ENCODE measurements at places on chromosomes 12 and 14.
A peak's percentile ranks its signal among the peaks of the same experiment; 100 is the strongest.

- DNase-seq: no peak
Measured at GRCh38 chr14:37167151-37168047, 5.0 kb downstream of the SLC25A21 start.

DNA sequence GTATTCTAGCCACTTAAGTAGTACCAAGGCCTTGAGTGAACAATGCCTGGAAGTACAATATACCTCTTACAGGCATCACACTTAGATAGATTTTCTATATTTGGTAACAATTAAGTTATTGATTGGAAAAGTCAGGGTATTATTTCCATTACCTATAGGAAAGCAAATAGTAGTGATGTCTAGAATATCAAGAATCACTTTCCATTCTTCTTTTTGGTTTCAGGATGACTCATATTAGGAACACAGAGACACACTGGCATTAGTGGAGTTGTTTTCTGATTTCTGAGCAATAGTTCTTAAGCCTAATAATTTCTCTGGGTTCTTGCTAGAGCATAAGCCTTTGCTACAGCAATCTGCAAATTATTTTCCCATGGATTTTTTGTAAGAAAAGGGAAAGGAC lies 1640.0 kb upstream of the SEL1L start:
- DNase-seq: no peak

GRCh38 chr12:57216921-57217879 lies 606 bp downstream of the NXPH4 start:
- no peak for DNase-seq

DNA sequence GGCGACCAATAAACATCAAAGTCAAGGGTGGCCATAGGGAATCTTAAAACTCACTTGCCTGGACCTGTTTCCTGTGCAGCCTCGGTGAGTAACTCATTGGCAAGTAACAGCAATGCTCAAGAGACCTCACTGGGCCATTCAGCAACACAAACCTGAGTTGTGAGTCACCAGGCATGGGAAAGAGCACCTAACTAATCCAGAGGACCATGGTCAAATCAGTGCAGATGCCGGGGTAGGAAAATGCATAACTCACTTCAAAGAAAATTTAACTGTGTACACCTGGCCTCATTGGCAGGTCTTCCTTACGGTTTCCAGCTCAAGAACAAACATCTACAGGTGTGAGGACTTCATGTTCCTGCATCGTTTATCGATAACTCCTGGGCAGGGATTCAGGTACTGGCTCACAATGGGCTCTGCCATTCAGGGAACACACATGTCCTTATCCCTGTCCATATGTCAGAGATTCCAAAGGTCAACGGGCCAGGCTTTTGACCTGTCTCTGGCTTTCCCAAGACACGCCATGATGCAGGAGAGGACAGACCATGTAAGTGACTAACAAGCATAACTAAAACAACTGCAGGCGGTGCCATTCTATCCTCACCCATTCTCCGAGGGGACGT lies 211.8 kb downstream of the ANO2 start:
- no peak for DNase-seq

- no peak for DNase-seq
Measured at GRCh38 chr14:104724407-104724980, 465 bp downstream of the ADSS1 start.

DNA sequence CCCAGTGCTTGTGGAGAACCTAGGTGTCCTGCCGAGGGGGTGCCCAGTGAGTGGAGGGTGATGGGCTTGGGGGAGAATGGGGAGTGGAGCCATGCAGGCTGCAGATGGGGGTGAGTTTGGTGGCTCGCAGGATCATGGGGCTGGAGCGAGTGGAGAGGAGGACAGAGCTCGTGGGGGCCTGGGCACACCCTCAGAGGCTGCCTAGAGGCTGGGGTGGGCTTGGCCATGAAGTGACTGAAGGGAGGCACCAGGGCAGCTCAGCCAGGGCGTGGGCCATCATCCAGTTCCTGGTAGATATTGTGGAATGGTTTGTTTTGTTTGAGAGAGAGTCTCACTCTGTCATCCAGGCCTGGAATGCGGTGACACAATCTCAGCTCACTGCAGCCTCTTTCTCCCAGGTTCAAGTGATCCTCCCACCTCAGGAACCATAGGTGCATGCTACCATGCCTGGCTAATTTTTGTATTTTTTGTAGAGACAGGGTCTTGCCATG lies 43.4 kb upstream of the AMN start:
- DNase-seq: no peak

- no peak for DNase-seq
Measured at GRCh38 chr12:33116284-33116683, 219.7 kb upstream of the PKP2 start.

DNA sequence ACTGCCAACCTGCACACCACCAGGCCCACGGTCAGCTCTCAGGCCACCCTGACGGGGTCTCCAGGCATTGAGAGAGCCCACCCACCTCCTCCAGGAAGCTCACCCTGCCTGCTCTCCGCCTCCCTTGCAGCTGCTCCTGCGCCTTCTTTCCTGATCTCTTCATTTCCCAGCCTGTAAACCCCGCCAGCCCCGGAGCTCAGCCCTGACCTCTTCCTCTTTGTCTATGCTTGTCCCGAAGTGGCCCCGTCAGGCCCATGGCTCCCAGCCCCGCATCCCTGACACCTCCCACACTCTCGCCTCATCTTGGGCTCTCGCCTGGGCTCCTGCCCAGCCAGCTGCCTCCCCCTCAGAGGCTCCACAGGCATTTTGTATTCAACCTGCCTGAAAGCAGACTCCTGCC lies 139.3 kb downstream of the CALM1 start:
- DNase-seq: no peak

DNA sequence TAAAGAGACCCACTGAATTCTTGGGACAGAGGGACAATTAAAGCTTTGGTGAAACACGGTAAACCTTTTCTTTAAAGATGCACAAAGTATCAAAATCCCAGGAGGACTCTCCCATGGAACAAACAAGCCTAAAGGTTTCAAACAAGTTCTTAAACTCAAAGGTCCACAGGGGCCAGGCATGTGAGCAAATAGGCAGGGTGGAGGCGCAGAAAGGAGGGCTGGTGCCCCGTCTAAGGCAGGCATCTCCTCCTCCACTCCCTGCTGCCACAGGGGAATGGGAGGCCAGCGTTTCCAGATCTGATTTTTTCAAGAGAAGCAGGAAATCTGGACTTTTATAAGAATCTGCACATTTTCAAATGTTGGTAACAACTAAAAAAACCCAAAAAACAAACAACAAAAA lies 7.6 kb downstream of the RPS6KL1 start:
- DNase-seq: no peak

DNA sequence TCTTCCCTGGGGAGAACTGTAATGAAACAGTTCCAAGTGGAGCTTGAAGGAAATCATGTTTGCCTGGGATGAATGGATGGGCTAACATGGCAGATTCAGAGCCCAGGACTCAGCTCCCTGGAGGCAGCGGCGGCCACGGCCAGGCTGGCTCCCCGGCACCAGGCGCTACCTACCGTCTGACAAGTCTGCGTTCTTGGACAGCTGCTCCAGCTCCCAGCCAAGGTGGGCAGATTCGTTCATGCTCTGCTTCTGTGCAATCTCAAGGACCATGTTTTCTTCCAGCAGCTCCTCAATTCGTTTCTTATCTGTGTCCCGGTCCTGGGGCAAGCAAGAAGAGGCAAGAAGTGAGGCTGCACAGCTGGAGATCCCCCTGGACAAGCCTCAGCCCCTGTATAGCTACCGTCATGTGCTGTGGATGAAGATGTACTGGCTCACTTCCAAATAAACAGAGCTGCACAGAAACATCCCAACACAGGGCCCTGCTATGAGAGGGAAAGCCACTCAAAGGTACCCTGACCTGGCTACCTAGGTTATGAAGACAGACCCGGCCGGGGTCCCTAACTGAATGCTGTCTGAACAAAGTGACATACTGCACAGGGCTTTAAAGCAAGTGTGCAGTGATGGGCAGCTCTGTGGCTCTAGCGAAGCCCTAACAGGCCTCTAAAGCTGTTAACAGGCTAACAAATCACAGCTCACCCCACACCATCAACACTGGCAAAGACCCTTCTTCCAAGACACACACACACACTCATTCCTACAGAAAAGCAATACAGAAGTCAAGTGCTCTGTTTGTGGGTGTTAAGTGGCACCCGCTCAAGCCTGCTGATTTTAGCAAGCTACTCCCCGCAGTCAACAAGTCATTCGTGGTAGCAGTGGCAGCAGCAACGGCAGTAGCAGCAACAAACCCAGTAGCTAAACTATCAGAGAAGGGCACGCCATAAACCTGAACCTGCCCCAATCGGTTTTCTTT lies 80.4 kb upstream of the GPR68 start:
- DNase-seq: no peak

DNA sequence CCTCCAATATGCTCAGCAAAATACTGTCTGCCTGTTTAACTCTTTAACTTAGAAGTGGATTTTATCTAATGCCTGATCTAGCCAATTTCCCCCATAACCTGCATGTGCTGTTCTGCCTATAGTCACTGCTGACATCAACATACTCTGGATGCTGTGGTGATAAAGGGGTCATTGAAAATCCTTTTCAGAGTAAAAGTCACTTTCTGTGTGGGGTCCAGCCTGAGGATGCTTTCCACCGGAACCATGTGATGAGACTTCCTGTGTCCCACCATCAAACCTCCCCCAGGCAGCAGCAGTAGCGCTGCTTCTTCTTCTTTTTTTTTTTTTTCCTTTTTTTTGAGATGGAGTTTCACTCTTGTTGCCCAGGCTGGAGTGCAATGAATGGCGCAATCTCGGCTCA lies 607.0 kb downstream of the BCL11B start:
- DNase-seq: no peak

DNA sequence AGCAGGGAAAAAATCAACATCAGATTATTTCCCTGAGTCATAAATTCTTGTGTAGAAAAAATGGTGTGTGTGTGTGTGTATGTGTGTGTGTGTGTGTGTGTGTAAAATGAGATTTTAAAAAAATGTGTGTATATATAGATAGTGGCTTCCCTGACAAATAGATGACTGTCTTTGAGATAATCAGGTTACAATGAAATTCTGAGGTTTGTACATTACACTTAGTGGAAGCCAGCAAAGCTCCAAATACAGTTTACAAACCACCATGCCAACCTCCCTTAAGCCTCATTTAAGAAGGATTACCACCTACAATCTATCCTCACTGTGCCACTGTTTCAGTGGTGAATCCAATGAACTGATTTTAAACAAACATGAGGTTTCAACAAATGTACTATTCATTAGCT lies 93.8 kb downstream of the MED13L start:
- DNase-seq: no peak

GRCh38 chr12:16913832-16914490 lies 308.0 kb upstream of the LMO3 start:
- no peak for DNase-seq

DNA sequence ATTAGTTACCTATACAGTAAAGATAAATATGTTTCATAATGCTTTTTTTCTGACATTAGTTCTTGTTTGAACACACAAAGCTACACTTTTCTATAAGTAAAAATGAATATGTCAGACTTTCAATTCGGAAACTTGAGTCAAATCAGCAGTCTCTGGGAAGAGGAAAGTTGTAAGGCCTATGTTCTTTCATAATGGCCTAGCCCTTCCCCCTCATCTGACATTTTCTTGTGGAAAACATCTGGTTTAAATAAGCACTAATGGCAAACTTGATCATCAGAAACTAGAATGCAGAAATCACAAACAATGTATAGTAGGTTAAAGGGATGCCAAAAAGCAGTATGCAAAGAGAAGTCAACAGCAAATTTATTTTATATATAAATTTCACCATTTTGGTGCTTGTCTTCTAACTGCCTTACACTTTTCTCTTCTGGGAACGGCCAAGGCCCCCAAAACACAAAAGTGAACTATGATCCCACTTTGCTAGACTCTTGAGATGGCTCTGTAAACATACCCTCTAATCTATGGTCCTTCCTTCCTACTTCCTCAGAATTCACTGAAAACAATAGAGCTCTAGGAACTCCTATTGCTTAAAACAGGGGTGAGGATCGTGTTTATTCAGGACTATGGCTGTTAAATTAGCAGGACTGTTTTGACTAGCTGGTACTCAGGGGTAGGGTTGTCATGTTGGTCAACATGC lies 444.1 kb downstream of the RAD51B start:
- no peak for DNase-seq

DNA sequence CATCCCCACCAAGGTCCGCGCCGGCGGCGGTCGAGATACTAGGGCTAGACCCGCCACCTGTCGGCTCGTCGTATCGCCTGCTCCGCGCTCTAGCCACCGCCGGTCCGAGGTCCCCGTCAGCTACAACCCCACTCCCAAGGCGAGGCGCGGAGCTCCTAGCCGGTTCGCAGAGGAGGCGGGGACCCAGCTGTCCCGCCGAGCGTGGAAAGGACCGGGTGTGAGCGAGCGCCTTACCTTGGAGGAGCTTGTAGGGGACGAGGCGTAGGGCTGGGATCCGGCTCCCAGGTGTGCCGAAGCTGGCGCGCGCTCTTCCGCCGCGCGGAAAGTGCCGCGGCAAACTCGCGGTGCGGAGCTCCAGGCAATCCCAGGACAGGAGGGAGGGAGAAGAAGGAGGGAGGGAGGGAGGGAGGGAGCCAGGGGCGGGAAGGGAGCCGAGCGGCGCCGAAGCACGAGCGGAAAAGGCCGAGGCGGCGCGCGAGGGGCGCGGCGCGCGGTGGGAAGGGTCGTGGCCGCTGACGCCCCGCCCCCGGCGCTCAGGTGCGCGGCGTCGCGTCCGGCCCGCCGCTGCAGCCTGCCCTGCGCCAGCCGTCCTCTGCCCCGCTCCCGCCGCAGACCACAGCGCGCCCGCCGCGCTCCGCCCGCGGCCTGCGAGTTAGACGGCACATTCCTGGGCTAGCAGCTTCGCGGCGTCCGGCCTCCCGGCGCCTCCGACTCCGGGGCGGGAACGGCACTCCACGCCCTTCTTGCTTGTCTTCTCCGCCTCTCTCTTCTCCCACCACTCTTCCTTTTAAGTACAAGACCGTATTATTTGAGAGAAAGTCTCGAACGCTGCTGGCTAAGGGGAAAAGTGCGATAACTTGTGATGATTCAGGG lies at the start of gene PAWR:
Gene PAWR (minus strand): TSS at position 327 of the 873 bp plus-strand sequence. CDS start 720 bp downstream, outside the sequence.
- peak; percentile 3 for DNase-seq

- no peak for DNase-seq
Measured at GRCh38 chr14:90248594-90248993, 7.8 kb upstream of the PSMC1 start.

- DNase-seq: no peak
Measured at GRCh38 chr14:80080601-80081000, 130.7 kb downstream of the DIO2 start.

DNA sequence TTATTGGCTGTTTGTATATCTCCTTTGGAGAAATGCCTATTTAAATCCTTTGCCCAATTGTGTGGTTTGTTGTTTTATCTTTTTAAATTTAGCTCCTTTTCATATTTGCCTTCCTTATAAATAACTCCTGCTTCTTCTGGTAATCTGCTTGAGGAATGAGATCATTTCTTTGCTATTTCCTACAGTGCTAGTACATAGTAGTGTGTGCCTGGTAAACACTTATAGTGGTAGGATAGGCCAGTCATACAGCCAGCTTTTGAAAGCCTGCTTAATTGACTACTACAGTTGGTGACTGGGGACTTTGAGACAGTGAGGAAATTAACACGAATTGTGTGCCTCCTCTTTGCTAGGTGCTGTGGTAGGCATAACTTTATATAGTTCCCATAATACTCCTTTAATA lies 68.7 kb downstream of the BORCS5 start:
- DNase-seq: no peak

DNA sequence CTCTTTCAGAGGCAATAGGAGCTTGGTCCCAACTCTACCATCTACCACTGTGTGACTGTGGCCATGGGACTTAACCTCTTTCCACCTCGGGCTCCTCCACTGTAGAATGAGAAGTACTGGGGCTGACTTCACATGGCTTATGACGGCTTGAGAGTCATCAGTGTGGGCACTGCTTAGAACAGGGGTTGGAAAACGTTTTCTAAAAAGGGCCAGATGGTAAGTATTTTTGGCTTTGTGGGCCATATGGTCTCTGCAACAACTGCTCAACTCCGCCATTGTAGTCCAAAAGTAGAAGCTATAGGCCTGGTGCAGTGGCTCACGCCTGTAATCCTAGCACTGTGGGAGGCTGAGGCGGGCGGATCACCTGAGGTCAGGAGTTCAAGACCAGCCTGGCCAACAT lies 69.2 kb upstream of the LTA4H start:
- DNase-seq: no peak

Data from activated gamma-delta T cell treated with anti-CD3 and anti-CD28 coated beads, Interleukin-2, amount 50 U/mL, for 16 hours (primary cell).